ENCODE measurements at places on chromosomes 5 and 9.
A peak's percentile ranks its signal among the peaks of the same experiment; 100 is the strongest.

DNA sequence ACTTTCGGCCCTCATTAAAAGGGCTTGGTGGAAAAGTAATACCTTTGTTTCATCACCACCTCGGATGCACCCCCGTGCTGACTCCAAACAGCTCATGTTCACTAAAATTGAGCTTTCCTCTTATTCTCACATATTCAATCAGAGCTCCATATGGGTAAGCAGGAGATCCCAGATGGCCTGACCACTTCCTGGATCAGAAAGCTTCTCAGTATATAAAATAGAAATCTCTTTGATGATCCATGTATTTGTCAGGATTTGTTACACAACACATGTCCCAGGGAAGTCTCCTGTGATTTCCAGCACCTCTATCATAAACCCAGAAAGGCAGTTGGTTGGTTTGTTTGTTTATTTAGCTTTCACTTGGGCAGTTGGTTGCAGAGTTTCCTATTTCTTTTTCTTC, 402.0 kb downstream of the MLLT3 start:
- no peak overlapping the region for H3K4me3 ChIP-seq
- no peaks in the 10 kb centered on the region for H3K36me3 ChIP-seq
- DNase-seq: no peak
- H3K27me3 ChIP-seq: no peaks in the 10 kb centered on the region
- H3K4me1 ChIP-seq: no peaks in the 10 kb centered on the region

DNA sequence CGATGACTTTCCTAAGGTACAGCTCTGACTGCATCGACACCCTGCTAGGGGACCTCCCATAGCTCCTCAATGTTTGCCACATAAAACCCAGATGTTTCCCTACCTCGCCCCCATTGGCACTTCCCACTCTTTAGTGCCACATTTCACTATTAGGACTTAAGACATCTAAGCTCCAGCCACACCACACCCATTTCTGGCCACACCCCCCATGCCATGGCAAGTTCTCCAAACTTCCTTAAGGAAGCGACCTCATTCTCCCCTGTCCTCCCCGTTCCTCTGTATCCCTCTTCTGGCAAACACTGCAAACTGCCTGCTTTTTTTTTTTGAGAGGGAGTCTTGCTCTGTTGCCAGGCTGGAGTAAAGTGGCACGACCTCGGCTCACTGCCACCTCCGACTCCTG, 62.9 kb downstream of the USP20 start:
- no peak overlapping the region for H3K4me3 ChIP-seq
- H3K36me3 ChIP-seq: peaks cover 18% of the 10 kb centered on the region
- DNase-seq: no peak
- H3K4me1 ChIP-seq: peaks cover under 1% of the 10 kb centered on the region

DNA sequence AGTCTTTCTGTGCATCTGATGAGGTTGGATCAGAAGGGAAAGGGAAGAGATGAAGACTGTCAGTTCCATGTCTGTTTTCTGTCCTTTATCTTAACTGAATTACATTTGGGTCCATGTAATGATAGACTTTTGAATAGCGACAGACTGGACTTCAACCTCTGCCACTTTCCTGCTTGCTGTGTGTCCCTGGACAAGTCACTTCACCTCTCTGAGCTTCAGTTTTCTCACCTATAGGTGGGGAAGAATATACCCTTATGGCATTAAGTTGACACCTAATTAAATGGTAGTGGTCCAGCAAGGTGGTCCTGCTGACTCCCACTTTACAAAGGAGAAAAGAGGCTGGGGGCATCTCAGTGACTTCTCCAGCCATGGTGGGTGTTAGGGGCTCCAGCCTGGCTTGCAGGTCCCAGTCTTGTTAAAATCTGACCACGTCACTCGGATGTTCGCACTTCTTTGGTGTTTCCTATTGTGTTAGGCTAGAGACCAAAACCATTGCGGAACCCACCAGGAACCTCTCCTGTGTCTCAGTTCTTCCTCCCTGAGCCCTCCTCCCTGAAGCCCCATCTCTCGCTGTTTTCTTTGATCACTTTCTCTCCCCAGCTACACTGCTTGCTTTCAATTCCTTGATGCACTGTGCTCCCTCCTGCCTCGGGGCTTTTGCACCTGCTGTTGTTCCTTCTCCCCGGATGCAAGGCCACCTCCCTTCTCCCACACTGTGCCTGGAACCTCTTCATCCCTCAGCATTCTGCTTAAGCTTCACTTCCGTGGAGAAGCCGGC, 256.5 kb downstream of the NSG2 start:
- H3K4me3 ChIP-seq: no peak overlapping the region
- H3K36me3 ChIP-seq: no peaks in the 10 kb centered on the region
- H3K4me1 ChIP-seq: no peaks in the 10 kb centered on the region

GRCh38 chr5:41831155-41831554, 39.1 kb downstream of the OXCT1 start:
- H3K4me1 ChIP-seq: peaks cover 16% of the 10 kb centered on the region
- H3K27ac ChIP-seq: no peak overlapping the region
- peaks cover 27% of the 10 kb centered on the region for H3K36me3 ChIP-seq
- no peaks in the 10 kb centered on the region for H3K27me3 ChIP-seq
- no peak for DNase-seq

GRCh38 chr9:116030517-116030916, 123.1 kb upstream of the PAPPA start:
- no peaks in the 10 kb centered on the region for H3K4me1 ChIP-seq
- H3K27ac ChIP-seq: no peak overlapping the region
- H3K27me3 ChIP-seq: no peaks in the 10 kb centered on the region
- no peak overlapping the region for H3K4me3 ChIP-seq
- H3K36me3 ChIP-seq: no peaks in the 10 kb centered on the region
- no peak for DNase-seq

GRCh38 chr9:20084125-20084524, 295.3 kb upstream of the SLC24A2 start:
- H3K27ac ChIP-seq: no peak overlapping the region
- H3K36me3 ChIP-seq: no peaks in the 10 kb centered on the region
- H3K27me3 ChIP-seq: no peaks in the 10 kb centered on the region
- H3K4me1 ChIP-seq: no peaks in the 10 kb centered on the region
- no peak overlapping the region for H3K4me3 ChIP-seq

DNA sequence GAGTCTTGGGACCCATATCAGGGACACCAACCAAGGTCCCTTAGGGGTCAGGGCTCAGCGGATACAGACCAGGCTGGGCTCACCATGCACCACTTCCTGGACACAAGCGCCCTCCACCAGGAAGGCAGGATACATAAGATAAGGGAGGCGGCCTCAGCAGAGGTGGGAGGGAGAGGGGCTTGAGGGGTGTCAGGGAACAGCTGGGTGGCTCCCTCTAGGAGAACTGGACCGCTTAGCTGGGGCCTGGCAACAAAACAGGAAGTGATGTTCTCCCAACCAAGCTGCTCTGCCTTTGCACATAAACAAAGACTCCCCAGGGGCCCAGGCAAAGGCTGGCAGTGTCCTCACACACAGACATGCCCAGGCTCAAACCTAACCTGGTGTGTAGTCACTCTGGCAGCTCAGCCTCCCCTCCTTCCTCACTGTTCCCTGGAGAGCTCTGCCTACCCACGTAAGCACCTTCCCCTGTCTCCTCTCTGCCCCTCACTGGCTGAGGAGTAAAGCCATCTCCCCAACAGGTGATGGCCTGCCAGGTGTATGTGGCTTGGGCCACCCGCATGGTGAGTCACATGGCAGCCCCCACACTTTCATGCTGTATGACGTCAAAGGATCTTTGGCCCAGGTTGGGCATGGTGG, 5.8 kb upstream of the BICD2 start:
- H3K27ac ChIP-seq: no peak overlapping the region
- H3K4me3 ChIP-seq: no peak overlapping the region
- H3K4me1 ChIP-seq: peaks cover 4% of the 10 kb centered on the region
- DNase-seq: peak; percentile 64

DNA sequence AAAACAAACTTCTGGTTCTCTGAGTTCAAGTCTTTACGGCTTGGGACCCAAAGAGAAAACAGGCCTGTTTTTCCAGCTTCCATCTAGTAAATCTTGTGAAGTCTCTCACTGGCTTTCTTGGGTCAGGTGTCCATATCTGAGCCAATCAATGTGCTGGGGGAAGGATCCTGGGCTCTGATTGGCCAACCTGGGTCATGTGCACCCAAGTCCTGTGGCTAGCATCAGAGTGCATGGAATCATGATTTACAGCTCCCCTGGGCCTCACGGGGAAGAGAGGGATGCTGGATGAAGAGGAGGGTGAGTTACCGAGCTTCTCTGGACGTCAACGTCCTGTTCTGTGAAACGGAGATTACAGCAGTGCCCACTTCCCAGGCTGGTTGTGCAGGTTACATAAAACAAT, 19.4 kb downstream of the CXCL14 start:
- no peak overlapping the region for H3K4me3 ChIP-seq
- peak; percentile 61 for DNase-seq
- H3K4me1 ChIP-seq: no peaks in the 10 kb centered on the region
- 0 out of 2 replicates have a peak, but pooled peaks cover 11% of the 10 kb centered on the region for H3K27me3 ChIP-seq
- H3K27ac ChIP-seq: no peak overlapping the region

DNA sequence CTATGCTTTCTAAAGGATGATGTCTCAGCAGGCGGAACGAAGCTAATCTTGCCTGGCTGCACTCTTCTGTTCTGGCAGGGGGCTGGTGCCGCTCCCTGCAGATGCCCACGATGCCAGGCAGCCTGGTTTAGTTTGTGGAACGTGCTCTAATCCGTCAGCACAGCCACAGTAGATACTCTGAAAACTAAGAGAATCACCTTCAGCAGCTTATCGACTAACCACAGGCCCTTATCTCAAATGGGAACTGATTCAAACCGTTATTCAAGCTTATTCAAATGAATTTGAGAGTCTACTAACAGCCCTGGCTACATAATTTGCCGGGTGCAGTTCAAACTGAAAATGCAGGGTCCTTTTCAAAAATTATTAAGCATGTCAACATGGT, 246.6 kb upstream of the ANKRD55 start:
- H3K4me1 ChIP-seq: 0 out of 2 replicates have a peak, but pooled peaks cover 3% of the 10 kb centered on the region
- no peak overlapping the region for H3K27ac ChIP-seq
- no peak overlapping the region for H3K4me3 ChIP-seq
- no peak for DNase-seq
- H3K36me3 ChIP-seq: no peaks in the 10 kb centered on the region
- H3K27me3 ChIP-seq: no peaks in the 10 kb centered on the region

- H3K27ac ChIP-seq: no peak overlapping the region
- H3K4me3 ChIP-seq: no peak overlapping the region
- no peaks in the 10 kb centered on the region for H3K27me3 ChIP-seq
- peaks cover 78% of the 10 kb centered on the region for H3K36me3 ChIP-seq
- H3K4me1 ChIP-seq: no peaks in the 10 kb centered on the region
Measured at GRCh38 chr5:168550656-168551055, 21.6 kb downstream of the FBLL1 start.

- H3K4me1 ChIP-seq: no peaks in the 10 kb centered on the region
- DNase-seq: peak; percentile 13
- H3K36me3 ChIP-seq: no peaks in the 10 kb centered on the region
Measured at GRCh38 chr5:69083412-69083811, 10.4 kb upstream of the SLC30A5 start.

DNA sequence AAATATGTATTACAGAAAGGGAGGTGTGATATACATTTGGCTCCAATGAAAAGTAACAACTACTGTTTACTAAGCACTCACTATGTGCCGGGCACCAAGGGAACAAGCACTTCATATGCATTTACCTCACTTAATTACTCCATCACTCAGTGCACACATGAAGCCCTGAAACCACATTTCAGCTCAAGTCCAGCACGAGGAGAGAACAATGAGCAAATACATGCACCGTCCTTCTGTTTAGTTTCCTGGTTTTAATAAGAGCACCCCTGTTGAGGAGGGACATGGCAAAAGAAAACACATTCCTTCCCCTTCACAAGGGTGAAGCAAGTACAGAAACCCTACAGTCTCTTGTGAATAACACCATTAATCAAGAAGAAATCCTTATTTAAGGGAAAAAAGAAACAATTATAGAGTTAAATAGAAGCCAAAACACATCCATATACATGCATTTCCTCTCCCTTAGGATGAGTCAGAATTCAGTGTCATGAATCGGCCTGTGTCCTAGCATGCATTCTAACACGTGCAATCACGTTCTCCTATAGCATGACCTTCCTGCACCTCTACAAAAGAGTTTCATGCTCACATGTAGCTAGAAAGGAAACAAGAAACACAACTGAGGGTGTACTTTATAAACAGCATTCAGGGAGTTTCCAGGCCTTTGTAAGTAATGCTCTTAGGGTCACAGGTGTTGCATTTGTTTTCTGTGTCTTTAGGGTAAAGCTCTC, 411.6 kb downstream of the BNC2 start:
- no peak overlapping the region for H3K4me3 ChIP-seq
- H3K36me3 ChIP-seq: no peaks in the 10 kb centered on the region
- H3K4me1 ChIP-seq: peaks cover 21% of the 10 kb centered on the region
- no peaks in the 10 kb centered on the region for H3K27me3 ChIP-seq
- H3K27ac ChIP-seq: no peak overlapping the region

DNA sequence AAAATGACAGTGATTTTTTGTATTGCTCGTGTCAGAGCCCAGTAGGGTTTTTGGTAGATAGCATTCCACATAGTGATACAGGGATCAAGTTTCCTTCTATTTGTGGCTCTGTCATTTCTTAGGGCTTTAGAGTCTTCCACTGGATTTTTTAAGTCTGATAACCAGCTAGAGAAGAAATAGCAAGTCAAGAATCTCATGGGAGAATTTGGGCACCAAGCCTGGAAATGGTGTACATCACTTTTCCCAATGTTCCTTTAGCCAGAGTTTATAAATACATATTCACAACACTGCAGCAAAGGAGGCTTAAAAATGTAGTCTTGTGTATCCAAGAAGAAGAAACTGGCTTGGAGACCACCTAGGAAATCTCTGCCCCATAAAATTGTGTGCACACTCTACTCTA, 647.1 kb upstream of the KLF4 start:
- no peak overlapping the region for H3K4me3 ChIP-seq
- H3K27ac ChIP-seq: no peak overlapping the region
- no peaks in the 10 kb centered on the region for H3K36me3 ChIP-seq
- H3K27me3 ChIP-seq: 0 out of 2 replicates have a peak, but pooled peaks cover 3% of the 10 kb centered on the region

- peaks cover 2% of the 10 kb centered on the region for H3K36me3 ChIP-seq
- peak overlapping the region; percentile 75 for H3K4me3 ChIP-seq
- H3K27ac ChIP-seq: peak overlapping the region; percentile 83
- peak; percentile 64 for DNase-seq
- no peaks in the 10 kb centered on the region for H3K4me1 ChIP-seq
- H3K27me3 ChIP-seq: no peaks in the 10 kb centered on the region
Measured at GRCh38 chr9:106864373-106865143, 1.6 kb downstream of the ZNF462 start.

DNA sequence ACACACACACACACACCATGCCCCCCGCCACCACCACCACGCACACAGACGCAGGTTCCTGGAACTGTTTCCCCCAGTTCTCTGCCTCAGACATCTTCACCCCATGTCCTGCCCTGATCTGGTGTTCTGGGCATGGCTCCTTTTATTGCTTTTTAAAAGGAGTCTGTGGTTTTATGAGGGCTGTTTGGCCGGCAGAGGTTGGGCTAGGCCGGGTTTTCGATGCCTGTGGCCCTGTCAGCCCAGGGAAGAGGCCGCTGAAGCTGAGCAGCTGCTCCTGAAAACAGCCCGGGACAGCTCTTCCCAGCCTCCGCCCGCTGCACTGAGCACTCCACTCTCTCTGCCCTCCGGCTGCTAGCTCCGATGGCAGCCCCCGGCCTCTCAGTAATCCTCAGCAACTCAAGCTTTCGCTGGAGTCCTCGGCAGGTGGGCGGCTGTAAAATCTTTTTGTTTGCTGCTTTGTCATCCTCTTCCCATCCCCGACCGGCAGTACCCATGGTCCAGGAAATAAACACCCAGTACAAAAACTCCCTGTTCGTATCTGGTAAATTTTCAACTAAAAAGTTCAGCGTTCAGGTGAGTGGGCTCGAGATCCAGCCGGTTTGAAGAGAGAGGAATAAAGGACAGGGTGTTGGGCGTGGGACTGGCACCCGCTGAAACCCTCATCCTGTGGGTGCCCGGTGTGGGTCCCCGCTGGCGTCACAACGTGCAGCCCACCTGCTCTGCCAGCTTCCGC, 103.0 kb upstream of the ERCC6L2 start:
- H3K27ac ChIP-seq: peak overlapping the region; percentile 63
- DNase-seq: peak; percentile 97
- peak overlapping the region; percentile 42 for H3K4me3 ChIP-seq
- H3K4me1 ChIP-seq: peaks cover 22% of the 10 kb centered on the region
- no peaks in the 10 kb centered on the region for H3K27me3 ChIP-seq

Data from SJCRH30 (cell line).